GM12892 (cell line): ENCODE measurements at places on chromosomes 3 and 15.

DNA sequence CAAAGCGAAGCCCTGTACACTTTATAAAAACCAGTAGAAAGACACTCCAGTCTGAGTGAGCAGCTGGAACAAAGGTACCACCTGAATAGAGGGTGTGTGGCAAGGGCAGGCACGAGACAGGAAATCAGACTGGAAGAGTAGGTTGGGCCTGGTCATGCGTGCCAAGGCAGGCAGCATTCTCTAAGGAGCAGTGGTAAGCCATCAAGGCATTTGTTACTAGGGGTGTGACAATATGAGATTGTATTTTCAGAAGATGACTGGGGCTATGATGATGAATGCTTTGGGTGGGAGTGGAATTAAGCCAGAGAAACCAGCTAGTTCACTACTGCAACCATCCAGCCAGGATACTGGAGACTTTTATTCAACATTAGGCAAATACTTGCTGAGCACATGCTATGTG is 5.0 kb downstream of the JMJD7 start:
- DNase-seq: no peak

GRCh38 chr3:12507591-12508281 is 23.5 kb downstream of the TSEN2 start:
- DNase-seq: no peak

GRCh38 chr3:135641761-135642160 is 323.8 kb upstream of the PPP2R3A start:
- no peak for DNase-seq

DNA sequence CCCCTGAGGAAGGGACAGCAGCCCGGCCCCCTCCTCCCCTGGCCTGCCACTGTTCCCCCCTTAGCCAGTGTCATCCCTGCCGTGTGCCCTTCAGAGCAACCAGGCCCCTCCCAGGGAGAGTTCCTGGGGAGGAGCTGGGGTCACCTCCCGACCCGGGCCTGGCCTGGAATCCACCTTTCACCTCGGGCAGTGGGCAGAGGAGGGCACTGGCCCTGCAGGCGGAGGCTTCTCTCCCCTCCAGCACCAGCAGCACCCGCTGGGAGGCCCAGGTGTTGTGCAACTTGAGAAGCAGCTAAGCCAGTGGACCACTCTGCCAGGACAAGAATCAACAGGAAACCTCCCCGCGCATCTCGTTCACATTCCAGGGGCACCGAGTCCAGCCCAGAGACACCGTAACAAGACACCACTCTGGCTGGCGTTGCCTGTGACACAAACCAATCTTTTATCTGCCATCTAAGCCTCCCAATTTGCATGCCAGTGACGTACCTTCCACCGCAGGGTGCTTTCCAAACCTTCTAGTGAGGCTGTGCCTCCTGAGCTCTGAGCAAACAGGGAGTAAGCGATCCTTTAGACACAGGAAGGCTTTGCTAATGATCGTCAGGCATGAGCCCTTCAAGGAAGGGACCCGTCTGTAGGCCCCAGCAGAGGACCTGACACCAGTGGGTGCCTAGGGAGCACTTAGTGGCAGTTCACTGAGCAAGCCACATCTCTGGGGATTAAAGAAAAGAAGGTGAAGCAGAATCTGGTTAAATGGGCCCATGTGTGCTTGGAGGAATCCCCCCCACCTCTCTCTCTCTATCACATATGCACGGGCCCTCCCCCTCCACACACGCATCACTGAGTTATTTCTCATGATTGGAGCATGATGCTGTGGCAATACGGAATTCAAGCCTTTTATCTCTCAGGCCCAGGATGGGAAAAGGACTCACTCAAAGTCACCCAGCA is 98.9 kb upstream of the TLE3 start:
- peak; percentile 74 for DNase-seq

GRCh38 chr3:20064796-20065564 is 24.7 kb downstream of the KAT2B start:
- no peak for DNase-seq

DNA sequence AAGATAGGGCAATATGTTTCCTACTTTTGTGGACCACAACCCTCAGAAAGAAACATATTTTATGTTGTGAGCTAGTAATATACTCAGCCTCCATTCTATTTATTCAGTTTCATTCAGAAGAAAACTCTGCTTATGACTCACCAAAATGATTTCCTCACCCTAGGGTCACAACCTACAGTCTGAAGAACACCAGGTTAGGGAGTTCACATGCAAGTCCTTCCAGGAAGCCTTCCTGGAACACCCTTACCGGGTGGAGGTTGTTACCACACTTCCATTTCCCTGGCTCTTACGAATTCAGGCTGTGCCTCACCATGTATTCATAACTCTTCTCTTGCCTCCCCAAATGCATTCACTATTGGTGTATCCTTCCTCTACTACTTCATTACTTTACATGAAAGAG is 228.0 kb upstream of the ADAMTS9 start:
- no peak for DNase-seq

- no peak for DNase-seq
Observed at GRCh38 chr3:29240248-29240647, 40.6 kb upstream of the RBMS3 start.

DNA sequence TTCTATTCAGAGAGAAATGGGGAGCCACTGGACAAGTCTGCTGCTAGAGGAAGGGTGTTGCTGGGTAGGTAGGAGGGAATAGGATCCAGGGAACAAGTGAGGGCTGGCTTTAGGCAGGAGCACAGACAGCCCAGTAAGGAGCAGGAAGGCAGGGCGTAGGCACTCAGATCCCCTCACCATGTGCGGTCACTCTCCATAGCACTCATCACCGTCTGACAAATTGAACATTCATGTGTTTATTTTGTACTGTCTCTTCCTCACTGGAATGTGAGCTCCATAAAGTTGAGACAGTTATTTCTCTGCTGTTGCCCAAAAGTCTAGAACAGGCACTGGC is 24.2 kb upstream of the LRRC34 start:
- no peak for DNase-seq

- no peak for DNase-seq
Observed at GRCh38 chr3:188207941-188208515, 54.1 kb downstream of the LPP start.

- no peak for DNase-seq
Observed at GRCh38 chr15:70974004-70974832, 81.6 kb downstream of the LRRC49 start.

GRCh38 chr3:172447611-172448579 is at the start of gene GHSR:
GHSR (minus strand) TSS chr3:172448456; CDS start chr3:172448413, 43 bp downstream.
- DNase-seq: no peak

DNA sequence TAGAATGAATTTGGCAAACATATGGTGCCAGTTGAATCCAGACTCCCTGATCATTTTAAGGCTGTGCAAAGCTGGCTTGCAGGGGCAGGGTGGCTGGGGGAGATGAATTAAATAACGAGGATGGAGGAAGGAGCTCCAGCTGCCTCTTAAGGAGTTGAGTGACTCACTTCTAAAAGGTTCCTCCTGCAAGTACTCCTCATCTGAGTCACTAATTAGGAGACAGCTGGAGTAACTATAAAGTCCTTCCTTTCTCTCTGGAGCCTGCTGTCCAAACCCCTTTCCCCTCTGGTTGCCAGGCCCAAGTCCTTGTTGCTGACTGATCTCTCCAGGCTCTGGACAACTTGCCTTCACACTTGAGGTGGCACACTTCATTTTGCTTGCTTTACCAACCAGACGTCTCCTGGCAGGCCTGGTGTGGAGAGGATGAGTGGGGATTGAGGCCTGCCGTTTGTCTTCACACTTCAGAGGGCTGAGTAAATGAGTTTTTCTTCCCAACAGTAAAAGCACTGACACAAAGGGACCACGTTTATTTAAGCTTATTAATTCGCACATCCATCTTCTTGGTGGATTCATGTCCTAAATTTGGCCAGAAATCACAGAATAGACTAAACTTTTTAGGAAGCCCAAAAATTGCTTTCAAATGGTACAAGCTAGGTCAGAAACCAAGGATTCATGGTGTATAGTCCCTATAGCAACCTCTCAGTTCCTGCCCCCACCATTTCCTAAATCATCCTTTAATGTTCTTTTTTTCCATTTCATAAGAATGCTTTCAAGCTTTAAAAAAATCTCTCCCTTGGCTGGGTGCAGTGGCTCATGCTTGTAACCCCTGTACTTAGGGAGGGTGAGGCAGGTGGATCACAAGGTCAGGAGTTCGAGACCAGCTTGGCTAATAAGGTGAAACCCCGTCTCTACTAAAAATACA is 90.5 kb upstream of the MYRIP start:
- no peak for DNase-seq

DNA sequence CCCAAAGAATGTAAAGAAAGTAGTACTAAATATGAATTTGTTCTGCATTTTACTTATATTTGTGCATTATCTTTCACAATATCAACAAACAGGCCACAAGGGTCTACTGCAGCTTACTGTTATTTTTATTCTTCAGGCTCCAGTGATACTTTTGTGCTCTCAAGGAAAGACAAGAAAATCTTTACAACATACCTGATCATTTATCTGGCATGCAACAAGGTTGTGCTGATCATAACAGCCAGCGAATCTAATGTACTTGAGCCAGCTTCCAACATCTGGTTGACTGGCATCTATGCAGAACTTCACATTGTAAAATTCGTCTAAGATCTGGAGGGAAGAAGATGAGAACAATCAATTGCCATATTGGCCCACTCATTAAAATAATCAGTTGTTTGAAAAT is 520.0 kb downstream of the MECOM start:
- DNase-seq: no peak

DNA sequence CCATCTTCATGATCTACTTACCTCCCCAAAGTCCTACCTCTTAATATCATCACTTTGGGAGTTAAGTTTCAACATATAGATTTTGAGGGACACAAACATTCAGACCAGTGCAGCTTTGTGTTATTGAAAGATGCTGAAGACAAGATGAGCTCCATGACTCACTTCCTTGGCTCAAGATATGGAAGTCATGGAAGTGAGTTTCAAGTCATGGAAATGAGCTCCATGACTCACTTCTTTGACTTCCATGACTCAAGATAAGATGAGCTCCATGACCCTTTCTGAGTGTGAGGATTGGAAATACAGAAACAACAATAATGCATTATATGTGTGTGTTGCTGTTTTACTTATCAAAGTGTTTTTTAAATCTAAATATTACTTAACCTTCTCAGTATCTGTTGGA is 170.2 kb upstream of the TPRG1 start:
- DNase-seq: no peak

GRCh38 chr3:165339753-165340152 is 143.6 kb upstream of the SLITRK3 start:
- DNase-seq: no peak

DNA sequence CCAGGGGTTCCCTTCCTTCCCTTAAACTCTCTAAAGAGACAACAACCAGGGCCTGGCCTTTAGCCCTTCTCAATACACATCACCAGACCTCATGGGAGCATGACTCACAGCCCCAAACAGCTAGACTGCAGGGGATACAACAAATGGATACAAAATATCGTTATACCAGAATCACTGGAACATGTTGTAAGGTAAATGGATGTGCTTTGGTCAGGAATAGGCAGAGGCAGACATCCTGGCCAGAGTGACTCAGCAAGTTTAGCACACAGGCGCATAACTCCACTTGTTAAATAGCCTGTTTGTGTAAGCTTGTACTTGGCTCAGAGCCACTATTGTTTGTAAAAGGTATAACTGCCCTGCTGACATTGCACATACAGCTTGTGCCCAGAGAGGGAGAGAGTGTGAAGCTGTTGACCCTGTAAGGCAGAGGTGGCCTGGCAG is 18.3 kb downstream of the TMED3 start:
- no peak for DNase-seq
